Adrenal gland (tissue), 19 donors: ENCODE measurements at places on chromosomes 5 and 9. TPM values are rescaled to one million over a fixed set of nuclear protein-coding genes. Genes with fewer than 3 reads are reported as not detected.

- no peaks in the 10 kb centered on the region for H3K4me1 ChIP-seq
- no peak overlapping the region for H3K27ac ChIP-seq
- DNase-seq = no peak
- H3K36me3 ChIP-seq = no peaks in the 10 kb centered on the region
- H3K27me3 ChIP-seq = no peaks in the 10 kb centered on the region
These were observed 43.1 kb downstream of the LNPEP start for GRCh38 chr5:96978812-96979449.

Gene GRXCR2
- not detected for total RNA-seq

GRCh38 chr9:88370346-88370745 lies 17.9 kb upstream of the SPIN1 start:
- H3K4me1 ChIP-seq = no peaks in the 10 kb centered on the region
- no peaks in the 10 kb centered on the region for H3K36me3 ChIP-seq
- no peak overlapping the region for H3K4me3 ChIP-seq

GRCh38 chr5:96609369-96609768 lies 52.8 kb upstream of the CAST start:
- H3K27ac ChIP-seq = no peak overlapping the region
- DNase-seq = no peak
- H3K27me3 ChIP-seq = no peaks in the 10 kb centered on the region
